Activated T-helper 1 cell treated with anti-CD3 and anti-CD28 coated beads, Interleukin-2, amount 50 U/mL, for 16 hours (primary cell): ENCODE measurements at places on chromosomes 6 and 20.
A peak's percentile ranks its signal among the peaks of the same experiment; 100 is the strongest.

GRCh38 chr6:110239526-110240274, 59.5 kb downstream of the CDC40 start:
- no peak for DNase-seq

GRCh38 chr20:20198011-20198410, 145.7 kb downstream of the CFAP61 start:
- DNase-seq = no peak

GRCh38 chr20:21234324-21234723, 68.8 kb upstream of the XRN2 start:
- no peak for DNase-seq

GRCh38 chr6:33957892-33958525, 154.2 kb upstream of the MLN start:
- DNase-seq = no peak

- no peak for DNase-seq
Measured at GRCh38 chr6:157757430-157758403, 65.3 kb upstream of the SNX9 start.

DNA sequence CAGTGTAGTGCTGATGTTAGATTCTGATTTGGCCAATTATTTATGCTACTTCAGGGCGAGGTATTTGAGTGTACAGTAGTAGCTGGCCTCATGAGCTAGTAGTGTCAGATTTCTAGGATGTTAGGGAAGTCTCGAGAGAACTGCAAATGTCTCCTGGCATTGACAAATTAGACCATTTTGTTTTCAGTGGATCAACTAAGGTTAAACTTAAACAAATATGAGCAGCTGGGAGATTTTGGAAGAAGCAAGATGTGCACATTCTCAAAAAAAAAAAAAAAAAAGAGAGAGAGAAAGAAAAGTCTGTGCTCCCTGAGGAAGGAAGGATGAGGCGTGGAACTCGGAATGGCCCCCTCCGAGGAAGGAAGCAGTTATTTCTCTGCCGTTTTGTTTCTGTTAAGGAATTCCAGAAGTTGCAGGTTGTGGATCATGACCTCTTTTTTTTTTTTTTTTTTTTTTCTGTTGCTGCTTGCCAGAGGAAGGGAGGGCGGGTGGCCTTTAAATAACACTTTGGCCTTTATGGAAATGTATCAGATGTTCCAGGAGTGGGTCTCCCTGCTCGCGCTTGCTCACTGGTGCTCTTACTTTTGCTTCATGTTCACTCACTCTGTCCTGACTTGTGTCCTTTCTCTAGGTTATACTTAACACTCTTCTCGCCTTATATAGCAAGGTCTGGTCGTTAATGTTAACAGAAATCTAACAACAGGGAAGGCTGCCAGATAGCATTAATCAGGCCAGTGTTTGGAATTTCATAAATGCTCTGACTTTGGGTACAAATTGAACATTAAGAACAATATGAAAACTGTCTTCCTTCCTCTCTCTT, 124.4 kb downstream of the TCP11 start:
- DNase-seq = no peak

DNA sequence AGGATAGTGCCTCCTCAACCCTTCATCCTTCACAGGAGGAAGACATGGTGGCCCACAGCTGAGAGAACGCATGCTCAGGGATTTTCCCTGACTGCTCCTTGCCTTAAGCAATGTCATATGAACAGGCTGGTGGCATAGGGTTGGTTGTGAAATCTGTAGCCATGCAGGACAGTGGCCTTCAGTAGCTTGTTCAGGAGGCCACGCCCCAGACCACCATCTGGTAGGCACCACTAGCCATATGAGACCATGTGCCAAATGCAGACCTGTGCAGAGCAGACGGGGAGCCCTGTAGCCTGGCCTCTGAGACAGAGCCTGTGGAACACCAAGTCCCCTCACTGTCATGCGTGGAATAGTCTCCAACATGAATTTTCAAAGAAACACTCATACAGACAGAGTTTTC, 76.5 kb downstream of the ADTRP start:
- DNase-seq = no peak

GRCh38 chr6:159541296-159541695, 151.7 kb downstream of the SOD2 start:
- no peak for DNase-seq

DNA sequence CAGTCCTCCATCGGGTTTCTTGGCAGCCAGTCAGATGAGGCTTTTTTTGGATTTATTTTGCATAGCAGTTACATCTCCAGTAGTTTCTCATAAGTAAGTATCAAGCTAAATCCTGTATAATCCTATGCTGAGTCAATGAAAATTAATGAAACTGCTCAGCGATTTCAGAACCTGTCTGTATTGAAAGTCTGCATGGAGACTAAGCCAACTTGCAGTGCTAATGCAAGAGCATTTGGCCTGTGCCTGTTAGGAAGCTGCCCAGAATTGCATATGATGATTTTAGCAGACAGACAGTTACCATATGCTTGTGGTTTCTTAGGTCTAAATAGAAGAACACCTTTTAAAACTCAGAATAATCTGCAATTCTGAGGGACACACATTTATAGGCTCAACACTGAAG, 25.2 kb upstream of the LRRN4 start:
- no peak for DNase-seq

- no peak for DNase-seq
Measured at GRCh38 chr6:153231048-153231646, 100.1 kb upstream of the RGS17 start.

- no peak for DNase-seq
Measured at GRCh38 chr6:82144852-82145340, 102.6 kb downstream of the IBTK start.

DNA sequence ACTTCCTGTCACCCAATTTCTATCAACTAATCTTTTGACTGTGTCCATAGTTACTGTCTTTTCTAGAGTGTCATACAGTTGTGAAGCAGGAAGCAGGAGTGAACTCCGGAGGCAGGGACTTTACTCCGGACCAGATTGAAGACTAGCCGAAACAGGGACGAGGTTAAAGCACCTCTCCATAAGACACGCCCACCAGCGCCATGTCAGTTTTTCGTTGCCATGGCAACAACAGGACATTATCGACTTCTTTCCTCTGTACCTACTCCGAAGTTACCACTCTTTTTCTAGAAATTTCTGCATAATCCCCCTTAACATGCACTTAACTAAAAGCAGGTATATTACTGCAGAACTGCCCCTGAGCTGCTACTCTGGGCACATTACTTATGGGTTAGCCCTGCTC, 25.2 kb downstream of the TRIM38 start:
- no peak for DNase-seq

DNA sequence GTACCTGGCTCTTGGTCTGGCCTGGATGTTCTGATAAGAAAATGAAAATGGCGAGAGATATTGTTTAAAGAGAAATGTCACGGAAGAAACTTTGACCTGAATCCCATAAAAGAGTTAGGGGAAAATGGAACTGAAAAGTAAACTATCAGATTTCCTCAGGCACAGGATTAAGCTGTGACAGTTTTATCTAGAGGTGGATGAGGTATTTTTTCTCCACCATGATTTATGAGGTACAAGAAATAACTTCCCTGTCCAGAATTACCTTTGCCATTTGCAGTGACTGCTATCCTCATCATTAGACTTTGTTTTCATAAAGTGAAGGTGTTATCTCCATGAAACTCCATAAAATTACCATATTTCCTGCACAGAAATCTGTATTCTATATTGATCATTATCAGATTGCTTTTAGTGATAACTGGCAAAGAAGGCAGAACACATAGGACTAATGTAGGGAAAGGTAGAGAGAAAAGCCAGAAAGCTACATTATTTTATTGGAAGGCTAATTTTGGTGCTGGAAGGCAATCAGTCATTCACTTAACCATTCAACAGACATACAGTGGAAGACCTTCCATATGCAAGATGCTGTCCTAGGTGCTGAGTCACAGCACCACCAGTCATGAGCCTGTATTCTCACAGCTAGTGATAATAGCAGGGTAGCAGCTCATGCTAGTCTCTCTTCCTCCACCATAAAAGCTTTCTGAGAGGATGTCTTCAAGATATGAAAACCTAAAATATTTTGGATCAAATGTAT, 427.3 kb upstream of the CITED2 start:
- DNase-seq = no peak

- DNase-seq = no peak
Measured at GRCh38 chr6:141244366-141244765, 888.4 kb upstream of the GJE1 start.

DNA sequence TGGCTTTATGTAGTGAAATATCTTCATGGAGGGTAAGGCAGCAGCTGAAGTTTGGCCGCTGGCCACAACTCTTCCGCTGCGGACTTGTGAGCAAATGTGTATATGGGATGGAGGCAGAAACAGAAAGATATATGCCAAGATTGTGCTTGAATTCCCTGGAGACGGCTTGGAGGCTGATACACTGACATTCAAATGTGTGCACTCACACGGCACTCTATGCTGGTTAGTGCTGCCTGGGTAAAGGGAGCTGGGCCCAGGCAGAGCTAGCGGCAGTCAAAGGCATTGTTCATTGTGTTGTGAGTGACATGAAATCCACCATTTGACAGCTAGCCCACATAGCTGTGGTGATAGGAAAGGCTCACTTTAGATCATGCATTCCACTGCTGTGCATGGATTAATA, 202.7 kb downstream of the CLIC5 start:
- DNase-seq = no peak

DNA sequence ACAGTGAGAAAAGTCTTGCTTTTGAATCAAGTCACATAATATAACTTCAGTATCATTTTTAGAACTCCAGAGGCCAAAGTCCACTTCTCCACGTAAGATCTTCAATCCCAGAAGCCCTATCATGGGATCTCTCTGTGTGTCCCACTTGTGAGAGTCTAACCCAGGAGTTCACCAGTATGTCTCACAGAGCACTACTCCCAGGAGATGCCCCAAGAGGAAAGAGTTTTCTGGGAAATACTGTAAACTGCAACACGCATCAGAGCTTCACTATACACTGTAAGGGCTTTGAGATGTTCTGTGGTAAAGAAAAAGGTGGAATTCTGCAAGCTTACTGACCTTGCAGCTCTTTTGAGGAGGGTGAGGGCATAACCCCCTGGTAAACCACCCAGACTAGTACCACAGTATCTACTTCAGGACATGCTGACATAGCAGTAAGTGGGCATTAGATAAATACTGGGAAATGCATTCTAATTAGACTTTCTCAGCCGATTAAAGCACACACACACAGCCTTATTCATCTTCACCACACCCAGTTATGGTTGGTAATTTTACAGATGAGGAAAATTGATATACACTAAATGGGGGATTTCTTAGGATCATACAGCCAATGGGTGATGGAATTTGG, 12.3 kb downstream of the DCBLD1 start:
- DNase-seq = no peak

- no peak for DNase-seq
Measured at GRCh38 chr6:63316113-63316512, 3.7 kb downstream of the LGSN start.

DNA sequence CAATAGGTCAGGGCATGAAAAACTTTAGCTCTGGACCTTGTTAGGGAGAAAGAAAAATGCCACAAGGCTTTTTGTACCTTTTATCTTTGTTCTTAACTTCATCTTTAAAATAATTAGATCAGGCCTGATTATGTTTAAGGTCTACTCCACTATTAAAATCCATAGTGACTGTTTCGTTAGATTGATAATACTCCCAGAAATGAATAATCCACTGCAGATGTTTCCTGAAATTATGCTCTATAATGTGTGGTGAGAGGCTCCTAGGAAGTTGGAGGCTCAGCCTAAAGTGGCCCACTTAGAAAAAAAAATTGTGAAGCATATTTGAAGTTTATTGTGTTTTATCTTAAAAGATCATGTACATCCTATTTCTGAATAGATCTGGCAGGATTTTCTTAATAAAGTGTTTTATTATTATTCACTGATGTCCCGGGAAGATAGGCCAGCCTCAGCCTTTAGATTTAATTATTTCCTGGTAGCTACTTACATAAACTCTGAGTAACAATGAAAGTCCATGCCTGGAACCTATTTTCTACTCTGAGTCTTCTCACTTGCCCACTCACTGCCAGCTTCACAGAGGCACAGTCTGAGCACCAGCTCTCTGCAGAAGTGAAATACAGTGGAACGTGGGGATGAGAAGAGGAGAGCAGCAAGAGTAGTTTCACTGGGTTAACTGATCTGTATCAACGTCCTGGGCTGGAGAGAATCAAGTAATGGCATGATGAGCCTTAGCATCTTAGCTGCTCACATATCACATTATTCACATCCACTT, 126.8 kb upstream of the TMEM170B start:
- DNase-seq = no peak

- DNase-seq = no peak
Measured at GRCh38 chr20:62406635-62407176, 379 bp downstream of the CABLES2 start.

DNA sequence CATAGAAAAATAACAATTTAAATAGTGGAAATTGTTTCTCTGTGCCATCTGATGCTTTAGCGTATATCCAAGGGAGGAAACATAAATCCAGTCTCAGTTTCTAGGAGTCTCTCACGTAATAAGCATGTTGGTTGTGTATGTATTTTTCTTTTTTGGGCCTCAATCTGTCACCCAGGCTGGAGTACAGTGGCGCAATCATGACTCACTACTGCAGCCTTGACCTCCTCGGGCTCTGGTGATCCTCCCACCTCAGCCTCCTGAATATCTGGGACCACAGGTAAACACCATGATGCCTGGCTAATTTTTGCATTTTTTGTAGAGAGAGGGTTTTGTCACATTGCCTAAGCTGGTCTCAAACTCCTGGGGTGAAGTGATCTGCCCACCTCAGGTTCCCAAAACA, 78.6 kb upstream of the PLN start:
- no peak for DNase-seq

DNA sequence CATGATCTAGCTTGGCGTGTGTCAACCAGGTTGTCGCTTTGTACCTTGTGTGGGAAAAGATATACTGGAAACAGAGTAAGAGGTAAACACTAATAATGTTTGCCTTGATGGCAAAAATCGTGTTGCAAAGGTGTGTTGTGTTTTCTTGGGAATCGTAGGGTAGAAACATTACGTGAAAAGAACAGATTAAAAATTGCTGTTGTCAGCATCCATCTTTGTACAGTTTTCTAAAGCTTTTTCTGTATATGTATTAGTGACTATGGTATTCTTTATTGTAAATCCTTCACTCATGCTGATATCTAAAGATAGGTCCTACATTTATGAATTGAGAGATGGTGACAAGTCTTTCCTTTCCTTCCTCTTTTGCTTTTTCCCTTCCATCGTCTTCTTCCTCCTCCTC, 116.9 kb downstream of the RPS12 start:
- DNase-seq = no peak

GRCh38 chr6:163414946-163415619, 565 bp downstream of the QKI start:
- peak; percentile 8 for DNase-seq

GRCh38 chr6:52503851-52504781, 72.7 kb downstream of the TRAM2 start:
- DNase-seq = no peak
